Central memory CD8-positive, alpha-beta T cell (primary cell): ENCODE measurements at places on chromosomes 6 and 20.
A peak's percentile ranks its signal among the peaks of the same experiment; 100 is the strongest.

DNA sequence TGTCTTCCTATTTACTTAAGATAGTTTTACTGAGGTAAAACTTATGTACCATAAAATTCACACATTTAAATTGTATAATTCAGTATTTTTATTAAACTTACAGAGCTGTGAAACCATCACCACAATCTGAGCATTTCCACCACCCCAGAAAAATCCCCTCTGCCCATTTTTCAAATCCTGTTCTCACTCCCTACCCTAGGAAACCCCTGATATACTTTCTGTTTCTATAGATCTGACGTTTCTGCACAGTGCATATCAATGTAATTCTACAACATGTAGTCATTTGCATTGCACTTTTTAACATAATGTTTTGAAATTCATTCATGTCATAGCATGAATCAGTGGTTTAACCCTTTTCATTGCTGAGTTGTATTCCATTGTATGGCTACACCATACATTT is 96.7 kb upstream of the OPRM1 start:
- no peak for DNase-seq

DNA sequence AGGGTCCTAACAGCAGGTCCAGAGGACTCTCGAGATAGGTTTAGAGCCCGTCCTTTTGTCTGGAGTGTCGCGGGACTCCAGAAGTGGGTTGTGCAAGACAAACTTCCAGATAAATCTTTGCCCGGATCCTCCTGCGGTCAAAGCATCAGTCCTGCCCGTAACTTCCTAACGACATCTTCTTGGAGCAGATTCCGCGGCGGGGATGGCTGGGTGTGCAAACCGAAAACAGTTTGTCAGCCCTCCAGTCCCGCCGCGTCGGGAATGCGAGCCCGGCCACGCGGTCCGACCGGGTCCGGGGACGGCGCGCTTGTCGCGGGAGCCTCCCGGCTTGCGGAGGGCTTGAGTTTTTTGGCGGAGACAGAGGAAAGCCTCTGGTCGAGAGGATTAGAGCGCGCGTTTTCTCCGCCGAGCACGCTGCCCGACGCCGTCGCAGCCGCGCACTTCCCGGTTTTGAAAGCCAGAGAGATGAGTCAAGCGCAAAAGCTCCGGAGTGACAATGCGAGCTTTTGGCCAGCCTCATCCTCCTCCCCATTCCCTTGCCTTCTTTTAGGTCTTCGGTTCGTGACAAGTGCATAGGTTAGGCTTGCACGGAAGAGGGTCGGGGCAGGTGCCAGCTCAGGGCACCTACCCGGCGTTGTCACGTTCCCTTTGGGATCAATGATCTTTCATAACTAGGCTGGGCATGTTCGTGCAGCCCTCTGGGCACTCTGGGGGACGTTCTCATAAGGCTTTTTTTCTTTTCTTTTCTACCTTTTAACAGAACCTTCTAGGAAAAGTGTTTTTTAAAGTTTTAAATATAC is 91.3 kb upstream of the PRDM1 start:
- DNase-seq = no peak

- DNase-seq = no peak
Observed at GRCh38 chr6:107611094-107611810, 121.3 kb downstream of the SOBP start.

DNA sequence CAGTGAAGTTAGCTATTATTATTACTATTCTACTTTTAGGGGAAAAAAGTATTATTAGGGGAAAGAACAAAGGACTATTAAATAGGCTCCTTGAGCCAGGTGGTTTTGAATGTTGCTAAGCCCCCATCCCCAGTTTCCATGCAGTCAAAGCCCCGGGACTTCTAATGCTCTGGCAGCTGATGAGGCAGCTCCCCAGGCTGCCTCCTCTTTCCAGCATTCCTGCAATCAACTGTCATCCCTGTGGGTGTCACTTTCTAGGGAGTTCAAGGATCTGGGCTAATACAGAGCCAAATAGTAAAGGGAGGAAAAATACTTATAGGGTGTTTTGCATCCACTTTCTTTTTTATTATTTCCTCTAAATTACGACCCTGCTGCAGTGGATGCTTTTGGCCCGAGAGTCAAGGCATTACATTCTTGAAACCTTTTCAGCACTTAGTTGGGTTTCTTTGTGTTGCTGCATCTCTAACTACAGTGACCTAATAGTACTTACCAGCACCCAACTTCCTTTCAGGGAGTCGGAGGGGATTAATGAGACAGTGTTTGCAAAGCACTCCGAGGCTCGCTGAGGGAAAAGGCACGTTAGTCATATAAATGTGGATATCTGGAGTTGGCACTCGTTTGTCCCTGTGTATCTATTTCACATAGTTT is 303.9 kb upstream of the MAP3K7 start:
- no peak for DNase-seq

DNA sequence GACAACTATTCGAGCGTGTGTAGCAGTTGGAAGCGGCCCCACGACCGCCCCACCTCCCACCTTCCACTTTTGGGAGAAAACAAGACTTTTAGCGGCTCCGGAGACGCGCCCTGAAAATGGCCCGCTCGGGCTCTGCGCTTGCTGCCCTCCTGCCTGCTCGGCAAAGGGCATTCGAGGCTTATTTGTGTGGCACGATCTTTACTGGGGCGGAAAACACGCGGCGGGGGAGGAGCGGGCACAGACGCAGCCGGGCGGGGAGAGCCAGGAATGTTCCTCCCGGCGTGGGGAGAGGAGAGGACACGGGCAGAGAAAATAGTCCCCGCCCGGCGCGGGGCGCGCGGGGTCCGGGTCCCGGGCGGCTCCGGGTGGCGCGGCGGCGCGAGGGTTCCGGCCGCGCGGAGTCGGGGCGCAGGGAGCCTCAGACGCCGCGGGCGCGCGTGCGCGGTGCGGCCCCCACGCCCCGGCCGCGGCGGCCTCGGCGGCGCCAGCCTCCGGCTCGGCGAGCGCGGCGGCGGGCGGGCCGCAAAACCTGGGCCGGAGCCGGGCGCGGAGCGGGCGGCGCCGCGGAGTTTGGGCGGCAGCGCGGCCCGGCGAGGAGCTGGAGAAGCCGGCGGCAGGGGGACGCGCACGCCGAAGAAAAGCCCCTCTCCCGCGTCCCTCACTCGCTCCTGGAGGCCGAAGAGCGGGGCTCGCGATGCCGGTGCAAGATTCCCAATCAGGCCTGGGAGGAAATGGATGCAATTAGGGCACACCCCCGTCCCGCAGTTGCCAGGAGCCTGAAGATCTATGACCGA is 90.0 kb upstream of the ARID1B start:
- peak; percentile 66 for DNase-seq
